ENCODE measurements at places on chromosomes 4 and X. TPM values are rescaled to one million over a fixed set of nuclear protein-coding genes. Genes with fewer than 3 reads are reported as not detected.

COX18 gene
- total RNA-seq = 11.0 TPM

BEND2 gene
- not detected for total RNA-seq

TREX2 gene
- 2.0 TPM for total RNA-seq

- no peak for ATAC-seq
These were observed 7.2 kb upstream of the THOC2 start for GRCh38 chrX:123740006-123740405.

ZNF711 gene
- total RNA-seq = 1.6 TPM

DNA sequence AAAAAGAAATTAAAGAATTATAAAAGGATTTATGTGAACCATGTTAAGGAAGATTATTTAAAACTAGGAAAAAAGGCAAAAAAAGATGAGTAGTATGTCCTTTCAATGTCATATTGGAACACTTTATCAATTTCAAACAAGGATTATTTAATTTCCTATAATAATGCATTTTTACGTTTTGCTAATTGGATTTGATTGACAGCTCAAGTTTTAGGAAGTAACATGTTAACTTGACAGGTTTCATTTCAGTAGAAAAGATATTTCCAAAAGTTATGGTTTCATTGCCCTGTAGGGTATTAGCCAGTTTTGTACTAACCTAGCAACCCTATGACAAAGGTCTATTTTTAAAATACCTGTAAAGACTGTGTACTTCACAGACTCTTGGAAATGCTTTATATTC lies 379.6 kb upstream of the ZFP42 start:
- no peak for ATAC-seq
